ENCODE measurements at places on chromosomes 13 and 19.

DNA sequence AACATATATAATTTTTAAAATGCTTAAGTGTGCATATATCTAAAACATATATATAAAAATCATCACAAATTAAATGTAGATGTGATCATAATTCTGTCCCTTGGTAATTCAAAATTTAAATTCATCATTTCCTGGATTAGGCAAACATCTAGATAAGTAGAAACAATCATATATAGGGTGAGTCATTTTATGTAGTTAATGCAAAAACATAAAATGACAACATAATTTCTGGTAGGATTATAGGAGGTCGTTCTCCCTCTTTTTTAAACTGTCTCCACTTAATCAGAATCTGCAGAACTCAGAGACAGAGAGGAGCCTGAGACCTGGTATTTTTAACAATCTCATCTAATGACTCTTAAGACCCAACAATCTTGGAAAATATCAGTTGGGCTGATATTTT, 333.4 kb downstream of the KCTD12 start:
- DNase-seq: no peak

DNA sequence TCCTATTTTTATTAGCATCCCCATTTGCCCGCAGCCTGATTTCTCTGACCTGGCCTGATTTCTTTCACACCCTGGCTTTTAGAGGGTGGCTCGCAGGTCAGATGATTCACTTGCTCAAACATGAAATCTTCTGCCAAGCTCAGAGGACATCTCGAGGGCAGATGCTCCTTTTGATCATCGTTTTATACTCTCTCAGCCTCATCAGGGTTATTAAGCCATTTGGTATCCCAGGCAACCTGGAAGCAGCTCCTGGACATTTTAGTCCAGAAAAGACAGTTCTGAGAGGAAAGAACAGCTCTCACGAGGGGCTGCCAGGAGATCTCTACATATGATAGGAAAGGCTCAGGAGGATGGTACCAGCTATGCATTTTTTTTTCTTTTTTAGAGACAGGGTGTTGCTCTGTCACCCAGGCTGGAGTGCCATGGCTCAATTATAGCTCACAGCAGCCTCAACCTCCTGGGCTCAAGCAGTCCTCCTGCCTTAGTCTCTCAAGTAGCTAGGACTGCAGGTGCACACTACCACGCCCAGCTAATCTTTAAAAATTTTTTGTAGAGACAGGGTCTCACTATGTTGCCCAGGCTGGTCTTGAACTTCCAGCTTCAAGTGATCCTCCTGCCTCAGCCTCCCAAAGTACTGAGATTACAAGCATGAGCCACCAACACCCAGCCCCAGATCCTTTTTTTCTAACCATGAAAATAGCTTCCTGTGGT, 165.4 kb downstream of the KATNAL1 start:
- DNase-seq: no peak

DNA sequence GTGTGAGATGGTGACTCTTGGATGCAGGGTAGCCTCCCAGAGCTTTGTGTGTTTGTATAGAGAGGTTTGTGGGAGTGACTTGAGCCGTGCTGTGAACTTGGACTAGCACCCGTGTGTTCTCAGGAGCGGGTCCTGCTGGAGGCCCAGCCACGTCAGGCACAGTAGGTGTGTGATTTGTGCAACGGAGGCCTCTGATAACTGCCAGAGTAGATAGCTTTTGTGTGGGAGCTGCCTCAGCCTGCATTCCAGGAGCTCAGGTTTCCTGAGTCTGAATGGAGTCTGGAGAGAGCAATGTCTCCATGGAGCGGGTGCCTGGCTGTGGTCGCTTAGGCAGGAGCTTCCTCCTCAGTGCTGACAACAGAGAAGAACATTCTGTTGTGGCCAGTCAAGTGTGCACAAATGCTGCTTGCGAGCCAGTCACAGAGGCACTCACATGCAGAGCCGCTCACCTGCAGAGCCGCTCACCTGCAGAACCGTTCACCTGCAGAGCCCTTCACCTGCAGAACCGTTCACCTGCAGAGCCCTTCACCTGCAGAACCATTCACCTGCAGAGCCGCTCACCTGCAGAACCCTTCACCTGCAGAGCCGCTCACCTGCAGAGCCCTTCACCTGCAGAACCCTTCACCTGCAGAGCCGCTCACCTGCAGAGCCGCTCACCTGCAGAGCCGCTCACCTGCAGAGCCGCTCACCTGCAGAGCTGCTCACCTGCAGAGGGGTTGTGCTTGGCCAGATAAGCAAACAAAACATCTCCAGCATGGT, 32.6 kb downstream of the TFDP1 start:
- no peak for DNase-seq

DNA sequence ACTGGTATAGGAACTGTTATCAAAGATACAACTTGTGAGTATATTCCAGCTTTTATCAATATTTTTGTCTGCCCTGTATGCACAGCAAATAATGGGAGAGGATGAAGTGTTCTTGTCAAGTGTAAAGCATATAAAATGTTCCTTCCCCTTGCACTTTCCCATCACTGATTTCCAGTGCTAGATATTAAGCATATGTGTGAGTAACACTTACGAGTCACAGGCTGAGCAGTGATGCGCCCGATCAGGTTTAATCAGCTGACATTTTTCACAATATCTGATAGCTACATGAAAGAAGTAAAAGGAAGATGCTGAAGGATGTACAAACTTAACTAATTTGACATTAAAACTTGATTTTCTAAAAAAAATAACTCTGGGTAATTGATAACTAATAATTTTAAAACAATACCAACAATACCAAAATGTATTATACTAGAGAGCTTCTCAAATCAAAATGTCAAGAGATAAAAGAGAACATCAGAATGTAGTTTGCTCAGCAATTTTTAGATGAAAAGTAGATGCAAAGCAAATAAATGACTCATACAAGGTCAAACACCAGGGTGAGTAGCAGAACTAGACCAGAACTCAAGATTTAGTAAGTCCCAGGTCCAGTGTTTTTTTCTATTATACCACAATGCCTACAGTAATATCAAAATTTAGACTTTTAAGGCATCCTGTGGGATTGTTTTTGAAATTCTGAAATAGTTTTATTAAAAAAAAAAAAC, 56.4 kb downstream of the ZDHHC20 start:
- DNase-seq: no peak

GRCh38 chr13:79393564-79394249, 12.3 kb downstream of the RBM26 start:
- no peak for DNase-seq

- DNase-seq: no peak
These were observed 52.4 kb downstream of the RFX2 start for GRCh38 chr19:6057651-6058517.

DNA sequence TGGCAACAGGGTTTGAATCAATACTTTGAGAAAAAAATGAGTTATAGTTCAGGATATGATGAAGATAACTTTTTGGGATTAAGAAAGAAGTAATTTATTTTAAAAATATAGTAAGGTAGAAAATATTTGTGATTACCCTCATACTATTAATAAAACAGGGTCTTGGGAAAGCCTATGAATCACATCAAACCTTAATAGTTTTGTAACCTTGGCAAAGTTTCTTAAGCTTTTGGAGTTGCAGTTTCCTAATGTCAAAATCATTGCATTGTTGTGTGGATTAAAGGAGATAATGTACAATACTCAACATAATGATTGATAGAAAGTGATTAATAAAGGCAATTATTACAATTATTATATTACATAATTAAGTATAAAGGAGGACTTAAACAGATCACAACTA, 149.0 kb downstream of the LMO7 start:
- DNase-seq: no peak

DNA sequence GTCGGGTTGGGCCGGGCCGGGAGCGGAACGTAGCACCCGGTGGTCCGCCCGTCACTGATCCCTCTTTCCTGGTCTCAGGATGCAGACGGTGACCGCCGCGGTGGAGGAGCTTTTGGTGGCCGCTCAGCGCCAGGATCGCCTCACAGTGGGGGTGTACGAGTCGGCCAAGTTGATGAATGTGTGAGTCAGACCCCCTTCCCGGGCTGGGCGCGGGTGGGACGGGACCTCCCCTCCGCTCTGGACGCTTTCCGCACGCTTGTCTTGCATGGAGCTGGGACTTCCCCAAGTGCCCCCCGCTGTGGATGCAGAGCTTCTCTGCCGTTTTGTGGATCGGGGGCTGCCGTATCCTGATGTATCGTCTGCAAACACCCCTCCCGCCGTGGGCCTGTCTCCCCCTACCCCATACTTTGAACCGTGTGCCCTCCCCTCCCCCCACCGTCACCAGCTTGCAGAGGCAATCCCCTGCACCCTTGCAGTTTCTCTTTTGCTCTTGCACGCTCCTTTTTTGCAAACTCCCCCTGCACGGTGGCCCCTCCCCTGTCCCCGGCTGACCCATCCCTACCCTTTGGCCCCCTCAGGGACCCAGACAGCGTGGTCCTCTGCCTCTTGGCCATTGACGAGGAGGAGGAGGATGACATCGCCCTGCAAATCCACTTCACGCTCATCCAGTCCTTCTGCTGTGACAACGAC, 669 bp downstream of the GADD45B start:
- DNase-seq: no peak

Measured in activated CD4-positive, CD25-positive, alpha-beta regulatory T cell treated with anti-CD3 and anti-CD28 coated beads, Interleukin-2, amount 50 U/mL, for 16 hours (primary cell).